ENCODE measurements at places on chromosomes 13 and 19. TPM values are rescaled to one million over a fixed set of nuclear protein-coding genes. Genes with fewer than 3 reads are reported as not detected.

DNA sequence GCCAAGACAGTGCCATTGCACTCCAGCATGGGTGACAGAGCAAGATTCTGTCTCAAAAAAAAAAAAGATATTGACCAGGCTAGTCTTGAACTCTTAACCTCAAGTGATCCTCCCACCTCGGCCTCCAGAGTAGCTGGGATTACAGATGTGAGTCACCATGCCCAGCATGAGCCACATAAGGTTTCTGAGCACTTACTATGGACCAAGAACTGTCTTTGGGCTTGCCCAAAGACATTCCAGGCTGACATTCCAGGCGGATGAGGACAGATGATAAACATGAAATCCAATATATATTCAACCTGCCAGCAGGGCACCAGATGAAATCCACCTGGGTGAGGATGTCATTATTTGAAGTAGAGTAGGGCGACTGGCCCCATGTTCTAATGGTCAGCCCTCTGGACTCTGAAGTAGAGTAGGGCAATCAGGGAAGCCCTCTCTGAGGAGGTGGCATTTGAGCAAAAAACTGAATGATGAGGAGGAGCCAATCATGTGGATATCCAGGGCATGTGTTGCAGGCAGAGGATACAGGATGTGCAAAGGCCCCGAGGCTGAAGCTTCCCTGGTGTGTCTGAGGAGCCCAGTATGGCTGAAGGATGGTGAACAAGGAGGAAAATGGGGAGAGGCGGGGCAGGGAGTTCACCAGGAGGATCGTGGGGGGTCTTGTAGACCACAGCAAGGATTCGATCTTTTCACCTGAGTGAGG lies 4.0 kb downstream of the C19orf38 start:
- no peak for DNase-seq

GRCh38 chr19:18775586-18776287 lies 15.4 kb downstream of the COMP start:
- DNase-seq = no peak

- no peak for DNase-seq
Measured at GRCh38 chr19:7670790-7671189, 1.9 kb downstream of the RETN start.

GRCh38 chr13:102234618-102235017 lies 167.2 kb downstream of the FGF14 start:
- DNase-seq = no peak

Gene PRKCG
- not detected for total RNA-seq
